ENCODE measurements at places on chromosomes 12 and 14.
A peak's percentile ranks its signal among the peaks of the same experiment; 100 is the strongest.

DNA sequence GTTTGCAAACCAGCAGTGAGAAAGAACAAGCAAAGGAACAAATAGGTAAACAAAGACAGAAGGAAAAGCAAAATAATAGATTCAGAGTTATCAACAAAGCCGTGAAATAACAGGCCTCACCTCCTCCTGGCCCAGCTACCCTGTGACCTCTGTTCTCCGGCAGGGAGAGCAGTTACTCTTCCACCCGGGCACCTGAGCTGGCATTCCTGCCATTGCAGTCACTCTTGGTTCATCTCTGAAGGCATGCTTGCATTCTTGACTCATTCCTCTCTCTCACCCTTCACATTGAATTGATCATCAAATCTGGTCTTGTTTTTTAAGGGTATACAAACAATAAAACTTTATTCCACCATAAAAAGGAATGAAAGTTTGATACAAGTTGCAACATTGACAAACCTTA is 95.1 kb downstream of the TTC8 start:
- no peak overlapping the region for H3K4me3 ChIP-seq
- H3K4me1 ChIP-seq: no peaks in the 10 kb centered on the region
- DNase-seq: no peak
- no peak overlapping the region for H3K27ac ChIP-seq
- no peaks in the 10 kb centered on the region for H3K36me3 ChIP-seq

GRCh38 chr12:14774906-14775635 is 28.2 kb downstream of the WBP11 start:
- peak; percentile 70 for DNase-seq
- no peaks in the 10 kb centered on the region for H3K27me3 ChIP-seq
- H3K4me1 ChIP-seq: no peaks in the 10 kb centered on the region
- peak overlapping the region; percentile 80 for H3K4me3 ChIP-seq
- no peaks in the 10 kb centered on the region for H3K36me3 ChIP-seq
- H3K27ac ChIP-seq: peak overlapping the region; percentile 91

- H3K27ac ChIP-seq: no peak overlapping the region
- H3K36me3 ChIP-seq: no peaks in the 10 kb centered on the region
- no peak overlapping the region for H3K4me3 ChIP-seq
These were observed 24.6 kb downstream of the SRRM4 start for GRCh38 chr12:119005913-119006312.

GRCh38 chr12:27517546-27517945 is 6.5 kb upstream of the PPFIBP1 start:
- no peak for DNase-seq
- H3K36me3 ChIP-seq: no peaks in the 10 kb centered on the region
- H3K4me1 ChIP-seq: no peaks in the 10 kb centered on the region
- H3K4me3 ChIP-seq: no peak overlapping the region

DNA sequence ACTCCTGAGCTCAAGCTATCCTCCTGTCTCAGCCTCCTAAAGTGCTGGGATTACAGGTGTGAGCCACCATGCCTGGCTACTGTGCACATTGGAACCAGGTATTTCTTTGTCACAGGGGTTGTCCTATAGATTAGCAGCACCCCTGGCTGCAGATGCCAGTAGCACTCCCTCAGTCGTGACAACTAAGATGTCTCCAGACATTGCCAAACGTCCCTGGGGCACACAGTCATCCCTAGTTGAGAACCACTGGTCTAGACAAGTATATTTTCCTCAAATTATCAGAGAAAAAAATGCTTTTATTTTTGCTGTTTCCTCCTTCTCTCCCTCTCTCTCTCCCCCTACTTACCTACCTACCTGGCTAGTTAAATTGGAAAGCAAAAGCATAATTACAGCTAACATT is 17.9 kb upstream of the P2RX7 start:
- H3K36me3 ChIP-seq: no peaks in the 10 kb centered on the region
- H3K4me1 ChIP-seq: no peaks in the 10 kb centered on the region
- H3K27ac ChIP-seq: no peak overlapping the region
- H3K27me3 ChIP-seq: no peaks in the 10 kb centered on the region
- H3K4me3 ChIP-seq: no peak overlapping the region

GRCh38 chr14:85564841-85565527 is 35.0 kb downstream of the FLRT2 start:
- no peak overlapping the region for H3K4me3 ChIP-seq
- H3K36me3 ChIP-seq: no peaks in the 10 kb centered on the region
- DNase-seq: no peak
- no peaks in the 10 kb centered on the region for H3K4me1 ChIP-seq

GRCh38 chr12:113052326-113052725 is 4.2 kb upstream of the DTX1 start:
- H3K4me1 ChIP-seq: no peaks in the 10 kb centered on the region
- no peak overlapping the region for H3K4me3 ChIP-seq
- H3K36me3 ChIP-seq: no peaks in the 10 kb centered on the region
- no peaks in the 10 kb centered on the region for H3K27me3 ChIP-seq
- H3K27ac ChIP-seq: no peak overlapping the region

DNA sequence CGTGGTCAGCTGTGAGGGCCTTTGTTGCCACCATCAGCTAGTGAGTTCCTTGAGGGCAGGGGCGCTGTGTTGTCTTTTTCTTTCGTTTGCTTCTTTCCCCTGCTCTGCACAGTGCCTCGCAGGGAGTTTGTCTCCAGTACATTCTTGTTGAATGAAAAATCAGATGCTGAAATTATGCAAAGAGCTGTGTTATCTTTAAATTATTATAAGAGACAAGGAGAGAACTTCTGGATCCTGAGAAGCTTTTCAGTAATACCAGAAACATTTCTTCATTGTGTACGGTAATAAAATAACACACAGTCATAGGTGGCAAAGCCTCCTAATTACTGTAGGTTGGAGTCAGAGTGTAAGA is 14.9 kb downstream of the EML1 start:
- peak; percentile 11 for DNase-seq
- no peaks in the 10 kb centered on the region for H3K36me3 ChIP-seq
- H3K27ac ChIP-seq: peak overlapping the region; percentile 78

DNA sequence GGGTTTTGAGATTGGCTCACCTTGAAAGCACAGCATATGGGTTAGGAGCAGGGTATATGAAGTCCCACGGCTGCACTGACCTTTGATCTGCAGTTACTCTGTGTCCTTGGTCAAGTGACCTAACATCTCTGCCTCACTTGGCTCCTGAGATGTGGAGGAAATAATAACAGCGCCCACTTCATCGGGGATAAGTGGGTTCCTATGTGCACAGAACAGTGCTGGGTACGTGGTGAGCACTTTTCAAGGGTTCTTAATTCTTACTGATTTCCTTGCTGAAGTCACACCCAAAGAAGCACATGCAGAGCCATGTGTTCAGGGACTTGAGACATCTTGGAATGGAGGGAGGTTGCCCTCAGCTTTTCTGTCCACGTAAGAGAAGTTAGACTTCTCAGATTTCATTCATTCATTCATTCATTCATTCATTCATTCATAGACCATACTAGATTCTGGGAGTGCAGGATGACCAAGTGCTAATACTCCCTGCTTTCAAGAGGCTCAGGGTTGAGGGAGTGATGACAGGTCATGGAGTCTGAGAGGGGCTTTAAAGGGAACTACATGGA is 39.4 kb downstream of the ADGRD1 start:
- H3K27me3 ChIP-seq: no peaks in the 10 kb centered on the region
- DNase-seq: no peak
- H3K4me1 ChIP-seq: no peaks in the 10 kb centered on the region
- no peaks in the 10 kb centered on the region for H3K36me3 ChIP-seq
- H3K27ac ChIP-seq: no peak overlapping the region

DNA sequence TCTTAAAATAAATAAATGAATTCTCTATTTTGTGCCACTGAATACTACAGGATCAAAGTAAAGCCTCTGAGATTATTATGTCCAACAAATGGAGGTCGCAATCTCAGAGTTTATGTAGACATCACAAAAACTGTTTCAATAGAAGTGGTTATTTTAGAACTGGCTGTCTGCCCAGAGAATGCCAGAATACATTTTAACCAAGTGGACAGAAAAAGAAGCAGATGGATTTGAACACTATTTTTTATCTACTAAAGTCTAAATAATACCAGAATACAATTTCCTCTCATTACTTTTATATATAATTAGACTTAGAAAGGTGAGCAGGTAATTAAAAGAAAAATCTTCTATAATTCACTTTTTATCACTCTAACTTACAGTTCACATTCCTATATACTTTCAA is 118.3 kb downstream of the MED13L start:
- H3K27ac ChIP-seq: no peak overlapping the region
- H3K36me3 ChIP-seq: no peaks in the 10 kb centered on the region
- H3K27me3 ChIP-seq: no peaks in the 10 kb centered on the region
- DNase-seq: no peak
- H3K4me1 ChIP-seq: no peaks in the 10 kb centered on the region
- H3K4me3 ChIP-seq: no peak overlapping the region

DNA sequence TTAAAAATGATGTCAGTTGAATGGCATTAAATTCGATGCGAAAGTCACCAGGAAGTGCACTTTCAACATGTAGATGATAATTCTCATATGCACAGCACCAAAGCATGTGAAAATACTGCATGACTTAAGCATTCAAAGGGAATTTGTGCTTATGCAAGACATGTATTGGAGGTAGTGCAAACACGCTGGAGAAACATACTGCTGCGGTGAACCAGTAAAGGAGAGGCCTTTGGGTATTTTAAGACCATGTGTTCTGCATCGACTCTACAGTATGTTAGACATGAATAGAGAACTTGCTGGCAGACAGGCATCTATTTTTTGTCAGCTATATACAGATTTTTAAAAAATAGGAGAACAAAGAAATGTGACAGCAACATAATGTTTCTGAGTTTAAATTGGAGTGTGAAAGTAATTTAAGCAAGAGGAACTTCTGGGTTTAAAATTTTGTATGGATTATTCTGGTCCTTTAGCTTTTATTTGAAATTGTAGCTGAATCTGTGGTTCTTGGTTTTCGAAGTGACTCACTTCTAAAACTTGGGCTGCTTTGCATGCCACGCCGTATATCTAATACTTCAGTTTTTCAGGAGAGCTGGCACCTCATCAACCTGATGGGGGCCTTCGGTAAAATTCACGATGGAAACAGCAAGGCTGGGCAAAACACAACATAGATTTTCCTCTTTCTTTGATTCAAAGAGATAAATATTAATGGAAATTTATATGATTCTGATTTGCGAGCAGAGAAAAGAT is 408.7 kb downstream of the APAF1 start:
- no peak for DNase-seq
- H3K27me3 ChIP-seq: no peaks in the 10 kb centered on the region
- H3K27ac ChIP-seq: no peak overlapping the region
- no peak overlapping the region for H3K4me3 ChIP-seq

DNA sequence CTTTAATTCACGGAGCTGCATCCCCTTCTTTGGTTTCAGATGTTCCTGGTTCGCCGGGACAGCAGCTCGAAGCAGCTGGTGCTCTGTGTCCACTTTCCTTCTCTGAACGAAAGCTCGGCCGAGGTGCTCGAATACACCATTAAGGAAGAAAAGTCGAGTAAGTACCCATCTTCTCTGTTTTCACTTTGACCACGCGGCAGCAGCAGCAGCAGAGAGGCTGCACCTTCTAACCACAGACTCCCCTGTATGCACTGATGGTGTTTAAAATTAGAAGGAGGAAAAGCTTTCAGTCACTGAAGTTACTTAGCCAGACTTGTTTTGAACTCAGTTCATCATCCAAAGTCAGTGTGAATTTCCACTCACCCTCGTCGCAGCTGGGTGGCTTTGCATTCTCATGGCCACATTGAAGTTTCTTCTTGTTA is 63.8 kb downstream of the RIN3 start:
- no peaks in the 10 kb centered on the region for H3K27me3 ChIP-seq

DNA sequence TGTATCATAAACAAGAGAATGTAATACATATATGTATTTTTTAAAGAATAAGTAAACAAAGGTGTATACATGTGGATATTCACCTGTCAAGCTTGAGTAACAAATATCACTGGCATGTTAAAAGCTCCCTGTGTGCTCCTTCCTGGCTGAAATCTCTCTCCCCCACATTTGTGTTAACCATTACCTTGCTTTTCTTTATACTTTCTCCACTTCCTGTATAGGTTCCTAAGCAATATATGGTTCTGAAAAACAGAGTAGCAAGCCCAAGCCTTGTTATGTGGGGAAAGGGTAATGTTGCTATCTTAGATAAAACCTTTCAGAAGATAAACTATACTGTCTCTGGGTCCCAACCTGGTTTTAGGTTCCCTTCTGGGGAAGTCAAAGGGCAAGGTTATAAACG is 32.3 kb upstream of the TBC1D30 start:
- H3K27me3 ChIP-seq: no peaks in the 10 kb centered on the region
- H3K36me3 ChIP-seq: no peaks in the 10 kb centered on the region
- no peak for DNase-seq
- no peaks in the 10 kb centered on the region for H3K4me1 ChIP-seq

All from uterus (tissue), 4 donors.